ENCODE measurements at places on chromosomes 6 and 20. TPM values are rescaled to one million over a fixed set of nuclear protein-coding genes. Genes with fewer than 3 reads are reported as not detected.
A peak's percentile ranks its signal among the peaks of the same experiment; 100 is the strongest.

Gene AP5S1
- total RNA-seq = 14.4 TPM

Gene SIRPD
- not detected for total RNA-seq

Gene BTNL2
- not detected for total RNA-seq

DNA sequence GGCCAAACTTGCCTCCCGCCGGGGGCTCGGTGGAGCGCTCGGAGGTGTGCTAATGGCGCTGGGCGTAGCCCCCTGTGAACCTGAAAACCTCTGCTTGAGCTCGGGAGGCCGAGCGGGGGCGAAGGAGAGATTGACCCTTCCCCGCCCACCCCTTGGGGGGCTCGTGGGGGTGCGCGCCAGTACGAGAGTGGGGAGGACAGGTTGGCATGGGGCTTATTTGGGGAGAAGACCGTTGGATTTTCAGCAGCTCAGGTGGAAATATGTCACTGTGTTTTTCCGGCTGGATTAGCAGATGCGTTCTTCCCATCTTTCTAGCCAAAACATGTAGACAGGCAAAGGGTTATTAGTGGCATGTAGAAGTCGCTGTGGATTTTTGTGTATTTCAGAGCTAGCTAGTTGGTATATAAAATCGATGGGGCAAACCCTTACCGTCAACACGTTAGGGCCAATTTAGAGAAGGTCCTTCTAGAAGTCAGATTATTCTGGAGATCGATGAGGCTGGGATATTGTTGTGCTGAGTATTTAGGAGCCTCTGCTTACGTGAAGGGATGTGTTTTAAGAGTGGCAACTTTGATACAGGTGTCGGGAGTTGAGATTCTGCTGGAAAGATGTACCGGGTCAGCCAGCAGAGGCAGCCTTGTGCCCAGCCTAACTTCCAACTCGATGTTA, 525 bp downstream of the NCOA7 start:
- DNase-seq = peak; percentile 47
- no peaks in the 10 kb centered on the region for H3K36me3 ChIP-seq
- no peaks in the 10 kb centered on the region for H3K27me3 ChIP-seq
- H3K4me3 ChIP-seq = peak overlapping the region; percentile 75
- H3K27ac ChIP-seq = peak overlapping the region; percentile 99
- H3K4me1 ChIP-seq = peaks cover 6% of the 10 kb centered on the region

- H3K36me3 ChIP-seq = no peaks in the 10 kb centered on the region
- H3K4me3 ChIP-seq = no peak overlapping the region
- H3K4me1 ChIP-seq = no peaks in the 10 kb centered on the region
- H3K27me3 ChIP-seq = no peaks in the 10 kb centered on the region
Measured at GRCh38 chr6:38730140-38730862, 15.2 kb downstream of the DNAH8 start.

- no peak for DNase-seq
- no peaks in the 10 kb centered on the region for H3K27me3 ChIP-seq
- no peaks in the 10 kb centered on the region for H3K36me3 ChIP-seq
Measured at GRCh38 chr6:3353939-3354338, 95.2 kb downstream of the PSMG4 start.

Gene METTL24
- total RNA-seq = 9.2 TPM

Gene LPA
- total RNA-seq = 0.43 TPM
